ENCODE measurements at places on chromosomes 1 and 21.

GRCh38 chr1:217781056-217781455, 149.9 kb downstream of the SPATA17 start:
- DNase-seq: no peak

GRCh38 chr1:248824701-248825100, 1.0 kb downstream of the SH3BP5L start:
- DNase-seq: no peak

DNA sequence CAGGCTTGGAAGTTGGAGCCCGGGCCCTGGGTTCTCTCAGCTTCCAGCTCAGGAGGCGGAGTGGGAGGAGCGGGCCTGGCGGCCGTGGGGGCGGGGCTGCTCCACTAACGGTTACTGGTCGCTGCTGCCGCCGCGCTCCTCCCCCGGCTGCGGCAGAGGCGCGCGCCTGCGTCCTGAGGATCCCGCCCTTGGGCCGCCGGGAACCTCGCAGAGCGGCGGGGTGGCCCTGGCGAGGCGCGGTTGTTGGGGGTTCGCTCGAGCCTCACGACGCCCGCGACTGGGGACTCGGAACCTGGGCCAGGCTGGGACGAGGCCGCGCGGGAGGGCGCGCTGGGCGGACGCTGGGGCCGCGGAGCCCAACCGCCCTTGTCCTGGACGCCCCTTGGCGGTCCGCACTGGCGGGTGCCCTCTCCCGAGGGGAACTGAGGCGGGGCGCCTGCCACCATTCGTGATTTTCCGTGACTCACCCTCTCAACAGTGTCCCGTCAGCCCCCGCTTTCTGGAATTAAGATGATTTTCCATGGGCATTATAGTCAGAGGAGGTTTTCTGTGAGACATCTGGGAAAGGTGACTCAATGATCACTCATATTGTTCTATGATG, 34.1 kb downstream of the OR2G3 start:
- DNase-seq: no peak

- no peak for DNase-seq
These were observed 14.4 kb downstream of the URB2 start for GRCh38 chr1:229640455-229640854.

DNA sequence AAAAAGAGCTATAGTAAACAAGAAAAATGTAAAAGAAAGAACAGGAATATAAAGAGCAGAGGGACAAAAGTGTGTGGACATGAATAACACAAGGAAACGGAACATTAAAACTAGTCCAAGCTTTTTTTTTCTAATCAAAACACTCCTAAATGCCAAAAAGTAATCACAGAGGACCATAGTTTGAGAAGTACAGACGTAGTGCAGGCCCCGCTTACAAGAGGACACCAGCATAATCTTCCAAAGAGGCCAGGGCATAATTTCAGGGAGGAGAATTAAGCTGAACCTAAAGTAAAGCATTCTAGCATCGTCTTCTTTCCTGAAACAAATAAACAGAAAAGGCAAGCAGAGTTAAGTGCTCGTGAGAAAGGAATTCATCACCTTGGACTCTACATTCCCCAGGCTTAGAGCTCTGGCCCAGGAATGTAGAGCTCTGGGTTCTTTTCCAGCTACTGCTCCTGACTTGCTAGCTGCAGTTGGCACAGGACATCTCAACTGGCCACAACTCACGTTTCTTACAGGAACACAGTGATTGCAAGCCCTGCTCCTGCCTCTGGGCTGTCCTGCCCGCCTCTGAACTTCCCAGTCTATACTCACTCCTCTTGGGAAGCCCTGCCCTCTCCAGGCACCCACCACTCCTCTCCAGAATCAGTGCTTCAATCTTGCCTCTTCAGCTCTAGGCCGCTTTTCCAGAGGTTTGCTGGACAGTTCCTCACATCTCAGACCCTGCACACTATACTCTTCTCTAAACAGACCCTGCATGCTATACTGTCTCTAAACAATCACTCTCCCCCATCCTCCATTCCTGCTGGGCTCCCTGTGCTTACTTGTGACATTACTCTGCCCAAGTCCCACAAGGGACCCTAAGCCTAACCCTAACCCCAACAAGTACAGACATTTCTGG, 9.8 kb downstream of the RGS8 start:
- no peak for DNase-seq

DNA sequence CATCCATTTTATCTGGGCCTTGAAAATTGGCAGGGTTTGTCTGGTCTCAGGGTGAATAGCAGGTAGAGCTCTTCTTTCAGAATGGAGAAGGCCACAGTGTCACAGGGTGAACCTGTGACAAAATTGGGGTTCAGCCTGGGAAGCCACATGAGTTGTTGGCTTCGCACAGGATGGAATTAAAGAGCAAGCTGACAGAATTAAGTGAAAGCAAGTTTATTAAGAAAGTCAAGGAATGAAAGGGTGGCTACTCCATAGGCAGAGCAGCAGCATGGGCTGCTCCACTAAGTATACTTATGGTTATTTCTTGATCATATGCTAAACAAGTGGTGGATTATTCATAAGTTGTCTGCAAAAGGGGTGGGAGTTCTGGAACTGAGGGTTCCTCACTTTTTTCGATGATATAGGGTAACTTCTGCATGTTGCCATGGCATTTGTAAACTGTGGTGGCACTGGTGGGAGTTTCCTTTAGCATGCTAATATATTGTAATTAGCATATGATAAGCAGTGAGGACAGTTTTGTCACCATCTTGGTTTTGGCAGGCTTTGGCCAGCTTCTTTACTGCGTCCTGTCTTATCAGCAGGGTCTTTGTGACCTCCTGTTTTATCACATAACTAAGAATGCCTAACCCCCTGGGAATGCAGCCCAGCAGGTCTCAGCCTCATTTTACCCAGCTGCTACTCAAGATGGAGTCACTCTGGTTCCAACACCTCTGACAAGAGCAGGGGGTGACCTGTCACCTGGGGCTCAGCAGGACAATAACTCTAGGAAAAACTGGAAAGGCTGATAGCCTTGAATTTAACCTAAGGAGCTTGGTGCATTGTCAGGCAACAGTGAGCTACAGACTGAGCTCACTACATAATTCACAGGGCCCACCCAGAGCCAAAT, 5.1 kb downstream of the IFNAR2 start:
- no peak for DNase-seq

DNA sequence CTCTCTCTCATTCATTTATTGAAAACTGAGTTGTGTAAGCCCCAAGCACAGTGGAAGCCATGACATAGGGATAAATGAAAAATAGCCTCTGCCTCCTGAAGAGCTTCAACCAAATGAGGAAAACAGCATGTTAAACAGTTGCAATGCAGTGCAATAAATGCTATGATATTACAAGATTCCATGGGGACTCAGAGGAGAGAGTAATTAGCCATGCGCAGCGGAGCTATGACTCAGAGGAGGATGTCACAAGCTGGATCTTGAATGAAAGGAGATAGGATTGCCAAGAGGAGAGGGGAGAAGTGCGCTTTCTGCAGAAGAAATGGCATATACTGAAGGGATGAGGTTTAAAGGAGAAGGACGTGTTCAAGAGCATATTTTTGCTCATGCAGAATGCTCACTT, 231.3 kb upstream of the PLXNA2 start:
- DNase-seq: no peak

DNA sequence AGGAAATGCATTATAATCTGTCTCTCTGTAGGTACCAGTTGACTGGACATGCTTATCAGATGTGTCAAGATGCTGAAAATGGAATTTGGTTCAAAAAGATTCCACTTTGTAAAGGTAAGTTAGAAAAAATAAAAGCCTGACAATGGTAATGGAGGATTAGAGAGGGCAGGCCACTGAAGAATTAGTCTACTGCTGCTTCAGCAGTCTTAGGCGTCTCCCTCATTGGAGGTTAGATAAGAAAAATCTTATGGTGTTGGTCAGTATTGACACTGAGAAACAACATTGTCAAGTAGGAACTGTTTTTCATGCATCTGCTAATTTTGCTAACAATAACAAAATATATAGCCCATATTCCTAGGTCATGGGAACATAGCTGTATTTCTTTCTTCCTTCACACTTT, 20.1 kb downstream of the CR2 start:
- no peak for DNase-seq

GRCh38 chr1:207026104-207026534, 6.4 kb downstream of the C1orf116 start:
- DNase-seq: no peak

DNA sequence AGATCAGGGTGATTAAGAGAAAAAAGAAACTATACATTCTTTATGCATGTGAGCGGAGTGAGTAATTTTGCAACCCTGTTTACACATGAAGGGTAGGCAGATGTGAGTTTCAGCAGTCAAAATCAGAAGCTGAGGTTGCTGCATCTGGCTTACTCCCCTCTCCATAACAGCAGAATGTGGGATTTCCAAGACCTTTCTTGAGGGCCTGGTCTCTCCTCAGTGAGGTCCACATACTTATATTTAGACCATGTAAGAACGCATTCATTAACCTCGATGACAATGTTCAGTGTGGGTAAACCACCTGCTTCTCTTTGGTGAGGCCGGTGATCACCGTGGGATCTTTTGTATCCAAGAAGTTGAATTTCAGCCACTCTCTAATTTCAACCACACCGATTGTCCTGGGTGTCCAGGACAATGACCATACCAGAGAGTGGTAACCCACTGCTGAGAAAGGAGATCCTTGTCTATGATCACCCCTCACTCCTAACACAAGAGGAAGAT, 18.7 kb upstream of the RAP1A start:
- no peak for DNase-seq

GRCh38 chr1:27689423-27690173, 17.6 kb upstream of the IFI6 start:
- no peak for DNase-seq

- DNase-seq: no peak
These were observed 22.6 kb downstream of the TNFRSF8 start for GRCh38 chr1:12085643-12086260.

All from NCI-H345 (cell line).